ENCODE measurements at places on chromosomes 3 and 15.
A peak's percentile ranks its signal among the peaks of the same experiment; 100 is the strongest.

DNA sequence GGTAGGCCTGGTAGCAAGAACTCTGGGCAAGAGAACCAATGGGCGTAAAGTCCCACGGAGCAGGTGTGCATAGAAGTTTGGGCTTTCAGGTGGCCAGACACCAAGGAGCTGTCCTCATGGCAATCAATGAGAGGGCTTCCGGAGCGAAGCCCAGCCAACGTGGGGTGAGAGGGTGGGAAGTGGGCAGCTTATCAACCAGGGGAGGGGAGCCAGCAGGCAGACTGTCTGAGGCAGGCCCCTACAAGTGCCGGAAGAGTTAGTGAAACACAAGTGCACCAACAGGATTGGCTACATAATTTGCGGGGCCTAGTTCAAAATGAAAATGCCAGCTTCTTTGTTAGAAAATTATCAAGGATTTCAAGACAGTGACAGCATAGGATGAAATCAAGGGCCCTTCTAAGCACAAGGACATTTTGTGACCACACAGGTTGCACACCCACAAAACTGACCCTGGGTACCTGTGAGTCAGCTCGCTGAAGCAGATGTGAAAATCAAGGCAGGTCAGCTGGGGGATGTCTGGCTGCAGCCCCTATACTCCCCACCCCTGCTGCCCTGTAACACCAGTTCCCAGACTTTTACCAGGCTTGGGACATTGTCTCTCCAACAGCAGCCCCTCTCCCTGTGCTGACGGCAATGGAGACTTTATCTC is 102.1 kb upstream of the ETV5 start:
- DNase-seq, result no peak

DNA sequence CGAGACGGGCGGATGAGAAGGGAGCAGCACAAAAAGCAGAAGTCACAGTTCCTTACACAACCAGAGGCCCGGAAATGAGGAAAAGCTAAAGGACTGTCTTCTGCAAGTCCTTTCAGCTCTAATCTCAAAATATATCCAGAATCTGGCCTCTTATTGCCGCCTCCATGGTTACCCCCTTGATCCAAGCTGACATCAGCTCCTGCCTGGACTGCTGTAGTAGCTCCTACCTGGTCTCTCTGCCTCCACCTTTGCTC is 324.0 kb upstream of the ROPN1 start:
- DNase-seq, result no peak

DNA sequence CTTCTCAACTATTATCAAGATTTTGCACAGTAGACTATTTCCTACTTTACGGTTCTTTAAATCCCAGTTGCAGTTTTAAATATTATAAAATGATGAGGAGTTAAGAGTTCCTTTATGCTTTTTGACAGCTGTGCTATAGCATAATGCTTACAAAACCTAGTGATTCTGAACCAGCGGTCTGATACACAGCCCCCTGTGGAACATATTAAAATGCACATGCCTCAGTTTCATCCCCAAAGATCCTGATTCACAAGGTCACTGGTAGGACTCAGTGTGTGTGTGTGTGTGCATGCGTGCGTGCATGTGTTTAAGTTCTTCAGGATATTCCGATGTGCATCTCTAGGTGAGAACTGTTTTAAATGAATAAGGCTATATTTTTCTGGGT is 330.1 kb upstream of the TPM1 start:
- DNase-seq, result no peak

- no peak for DNase-seq
These were observed 13.8 kb downstream of the ATP11B start for GRCh38 chr3:182807061-182807460.

- peak; percentile 65 for DNase-seq
These were observed 44.4 kb upstream of the SPTSSB start for GRCh38 chr3:161415506-161416231.

GRCh38 chr15:79849789-79850188 is 47.0 kb downstream of the MTHFS start:
- DNase-seq, result no peak

DNA sequence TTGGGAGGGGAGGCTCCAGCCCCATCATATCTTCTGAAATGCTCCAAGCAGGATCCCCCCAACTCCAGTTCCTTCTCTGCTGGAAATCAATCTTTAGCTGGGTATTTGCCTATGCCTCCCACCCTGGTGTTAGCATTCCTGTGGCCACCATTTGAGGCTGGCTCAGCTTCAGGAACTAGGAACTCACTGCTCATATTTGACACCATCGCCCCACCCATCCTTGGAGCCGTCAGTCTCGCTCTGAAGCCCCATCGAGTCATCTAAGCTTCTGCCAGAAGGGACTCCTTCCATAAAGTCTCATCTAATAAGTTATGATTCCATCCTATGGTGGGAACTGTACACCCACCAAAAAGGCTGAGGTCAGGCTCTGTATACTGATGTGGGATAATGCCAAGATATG is 26.4 kb downstream of the PRKCD start:
- DNase-seq, result no peak

DNA sequence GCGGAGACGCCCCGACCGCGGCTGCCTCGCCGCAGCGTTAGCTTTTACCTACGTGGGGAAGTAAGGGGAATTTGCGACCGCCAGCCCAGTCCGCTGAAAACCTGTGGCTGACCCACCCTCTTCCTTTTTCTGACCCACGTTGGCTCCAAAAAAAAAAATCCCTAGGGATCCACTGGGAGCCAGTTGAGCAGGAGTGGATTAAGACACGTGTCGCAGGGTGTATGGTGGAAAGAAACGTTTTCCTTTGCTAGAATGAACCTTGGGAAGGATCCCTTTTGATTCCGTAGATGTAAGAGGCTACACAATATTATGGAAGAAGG is 575 bp upstream of the PCYT1A start:
- no peak for DNase-seq

- no peak for DNase-seq
These were observed 58.8 kb upstream of the XCR1 start for GRCh38 chr3:46086083-46086437.

- DNase-seq, result no peak
These were observed 22.2 kb upstream of the IDH2 start for GRCh38 chr15:90124507-90124906.

- DNase-seq, result no peak
These were observed 839.8 kb upstream of the ALCAM start for GRCh38 chr3:104526901-104527401.

GRCh38 chr3:153970741-153971347 is 150.3 kb upstream of the ARHGEF26 start:
- DNase-seq, result no peak

DNA sequence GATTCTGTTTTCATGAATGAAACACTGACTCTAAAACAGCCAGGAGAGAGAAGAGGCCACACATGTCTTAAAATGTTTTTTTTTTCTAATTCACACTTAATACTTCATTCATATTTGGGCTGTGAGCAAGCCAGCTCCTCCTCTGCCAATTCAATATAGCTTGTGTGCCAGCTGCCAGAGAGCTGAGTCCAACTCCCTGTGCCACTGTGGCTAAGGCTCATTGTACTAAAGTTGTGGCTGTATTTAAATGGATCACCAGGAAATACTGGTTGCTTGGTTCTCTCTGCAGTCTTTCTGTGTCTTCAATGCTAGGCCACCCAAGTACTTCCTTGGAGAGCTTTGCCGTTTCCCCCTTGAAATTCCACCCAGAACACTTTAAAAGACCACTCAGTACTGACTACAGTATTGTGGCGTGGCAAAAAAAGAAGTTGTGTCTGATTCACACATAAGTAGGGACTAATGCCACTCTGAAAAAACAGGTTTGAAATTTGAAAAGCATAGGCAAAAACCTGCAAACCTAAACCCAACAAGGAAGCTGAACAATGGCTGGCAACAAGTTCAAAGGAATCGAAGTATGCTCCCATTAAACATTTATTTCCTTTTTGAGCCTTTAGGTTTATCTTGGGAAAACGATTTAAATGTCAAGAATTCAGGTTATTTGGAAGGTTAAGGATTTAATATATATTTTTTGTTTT is 524.7 kb downstream of the DIPK2A start:
- DNase-seq, result no peak

DNA sequence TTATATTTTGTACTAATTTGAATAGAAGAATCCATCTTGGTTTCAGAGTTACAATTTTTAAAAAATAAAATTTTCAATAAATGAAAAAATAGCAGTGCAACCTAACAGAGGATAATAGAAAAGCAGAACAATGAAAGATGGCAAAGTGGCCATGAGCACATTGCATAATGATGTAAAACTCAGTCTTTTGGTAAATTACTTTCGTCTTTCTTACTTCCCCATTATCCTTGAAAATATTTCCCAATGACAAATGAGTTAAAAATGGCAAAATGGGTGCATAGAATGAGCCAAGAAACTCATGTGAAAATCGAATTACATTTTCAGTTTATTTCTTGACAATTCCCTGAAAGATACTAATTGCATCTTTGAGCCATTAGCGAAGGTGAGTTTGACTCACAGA is 236.4 kb downstream of the CDIN1 start:
- no peak for DNase-seq

- DNase-seq, result no peak
These were observed 68.9 kb downstream of the SMAD3 start for GRCh38 chr15:67134067-67134838.

- DNase-seq, result no peak
These were observed 58.6 kb upstream of the TPM1 start for GRCh38 chr15:62983956-62984355.

DNA sequence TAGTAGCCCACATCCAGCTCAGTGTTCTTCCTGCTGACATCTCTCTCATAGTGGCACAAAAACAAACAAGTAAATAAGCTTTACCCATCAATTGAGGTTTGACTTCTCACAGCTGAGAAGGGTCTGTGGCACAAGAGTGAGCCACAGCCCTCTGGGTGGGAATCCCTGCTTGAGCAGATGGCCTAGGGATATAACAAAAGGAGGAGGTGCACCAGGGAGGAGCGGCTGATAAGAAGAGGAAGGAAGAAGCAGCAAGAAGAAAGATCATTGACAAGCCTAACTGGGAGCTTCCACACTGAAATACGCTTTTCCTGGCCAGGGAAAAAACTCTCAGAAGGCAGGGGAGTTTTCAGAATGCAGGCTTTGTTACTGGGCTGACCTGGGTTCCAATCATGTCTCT is 279.8 kb downstream of the UACA start:
- DNase-seq, result no peak

DNA sequence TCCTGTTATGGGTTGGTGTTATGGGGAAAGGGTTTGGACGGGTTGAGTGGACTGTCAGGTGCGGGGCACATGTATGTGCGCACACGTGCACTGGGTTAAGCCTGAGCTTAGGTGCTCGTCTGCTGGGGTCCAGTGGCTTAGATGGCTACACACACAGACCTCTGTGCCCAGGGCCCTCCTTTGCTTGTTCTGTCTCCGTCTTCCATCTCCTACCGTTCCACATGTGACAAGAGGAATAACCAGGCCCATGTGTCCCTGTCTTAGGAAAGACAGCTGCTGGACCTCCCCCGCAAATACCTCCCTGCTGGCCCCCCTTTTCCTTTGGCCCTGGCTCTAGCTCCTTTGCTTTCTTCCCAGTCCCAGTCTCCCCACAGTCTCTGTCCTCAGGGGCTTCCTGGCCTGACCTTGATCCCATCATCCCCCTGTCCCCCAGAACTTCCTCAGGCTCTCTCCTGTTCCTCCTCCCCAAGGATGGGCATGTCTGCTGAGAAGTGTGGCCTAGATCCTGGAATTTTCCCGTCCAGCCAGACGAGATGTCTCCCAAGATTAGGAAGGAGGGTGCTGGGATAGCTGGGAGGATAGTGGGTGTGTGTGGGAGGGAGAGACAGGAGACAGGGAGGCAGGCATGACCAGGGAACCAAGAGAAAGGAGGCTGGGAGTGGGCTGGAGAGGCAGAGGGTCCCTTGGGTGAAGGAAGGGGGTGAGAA is 797 bp upstream of the THPO start:
- DNase-seq, result no peak

GRCh38 chr15:99057020-99057419 is 47.9 kb upstream of the SYNM start:
- DNase-seq, result no peak

DNA sequence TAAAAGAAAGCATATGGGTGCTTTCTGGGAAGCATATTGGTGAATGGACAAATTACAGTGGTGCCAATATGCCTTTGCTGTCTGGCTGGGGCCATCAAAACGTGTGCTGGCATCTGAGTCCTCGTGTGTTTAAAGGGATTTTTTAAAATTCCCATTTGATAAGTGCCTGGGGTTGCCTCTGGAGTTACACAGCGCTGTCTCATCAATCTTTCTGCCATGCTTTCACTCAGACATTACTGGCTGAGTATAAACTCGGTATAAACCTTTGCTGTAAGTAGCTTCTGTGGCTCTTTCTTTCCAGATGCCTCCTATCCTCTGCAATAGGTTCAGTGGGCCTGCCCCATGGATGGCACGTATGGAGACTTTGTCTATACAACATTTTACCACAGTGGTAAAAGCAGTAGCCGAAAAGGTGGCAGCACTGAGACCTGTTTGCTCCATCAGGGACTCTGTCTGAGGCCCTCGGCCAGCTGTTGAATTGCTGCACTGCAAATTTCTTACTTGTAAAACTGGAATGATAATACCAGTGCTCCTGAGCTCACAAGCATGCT is 195.5 kb downstream of the LPP start:
- no peak for DNase-seq

- DNase-seq, result no peak
These were observed 105.1 kb downstream of the GHSR start for GRCh38 chr3:172343117-172343516.

- no peak for DNase-seq
These were observed 20.9 kb downstream of the IL12A start for GRCh38 chr3:160009525-160009924.

- DNase-seq, result no peak
These were observed 146.3 kb downstream of the GMNC start for GRCh38 chr3:190716211-190716610.

- DNase-seq, result no peak
These were observed 32.9 kb downstream of the PLCH1 start for GRCh38 chr3:155712008-155712407.

- no peak for DNase-seq
These were observed 44.9 kb downstream of the ABHD5 start for GRCh38 chr3:43735618-43736017.

DNA sequence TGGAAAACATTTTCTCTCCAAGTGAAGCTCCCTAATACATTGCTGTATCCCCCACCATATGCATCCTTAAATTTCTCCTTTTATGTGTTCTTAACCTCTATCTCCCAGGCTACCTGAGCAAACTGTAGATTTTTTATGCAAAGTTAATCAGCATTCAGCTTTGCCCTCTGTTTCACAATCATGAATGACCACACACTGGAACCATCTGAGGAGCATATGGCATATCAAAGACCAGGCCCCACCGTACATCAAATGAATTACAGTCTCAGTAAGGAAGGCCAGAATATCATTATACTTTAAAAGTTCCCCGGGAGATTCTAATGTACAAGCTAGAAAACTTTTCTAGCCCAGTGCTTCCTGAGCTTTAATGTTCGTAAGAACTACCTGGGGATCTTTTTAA is 115.5 kb upstream of the NECTIN3 start:
- no peak for DNase-seq
